ENCODE measurements at places on chromosomes 4 and X.

DNA sequence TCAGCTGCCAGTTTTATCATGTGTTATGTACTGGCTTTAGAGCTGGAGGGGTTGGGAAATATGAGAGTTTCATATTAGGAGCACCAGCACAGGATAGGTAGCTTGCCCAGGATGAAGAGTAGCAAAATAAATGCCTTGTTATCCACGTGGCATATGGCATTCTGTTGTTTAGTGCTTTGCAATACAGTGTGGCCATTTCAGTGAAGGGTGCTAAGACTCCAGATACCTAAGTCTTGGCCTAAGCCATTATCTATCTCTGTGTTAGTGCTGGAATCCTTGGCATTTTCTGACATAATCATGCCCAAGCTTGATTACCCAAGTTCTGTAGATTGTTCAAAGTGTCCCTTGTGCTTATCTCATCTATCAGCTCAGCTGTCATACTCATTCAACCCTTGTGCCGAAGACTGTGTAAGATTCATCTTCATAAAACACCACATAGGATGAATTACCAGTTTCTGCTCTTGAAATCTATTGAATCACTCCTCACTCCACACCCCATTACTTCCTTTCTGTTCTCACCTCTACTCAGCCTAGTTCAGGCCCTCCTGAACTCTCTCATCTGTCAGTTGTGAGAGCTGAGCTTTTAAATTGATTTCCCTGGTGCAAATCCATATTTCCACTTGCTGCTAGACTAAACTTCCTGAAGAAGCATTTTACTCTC is 73.5 kb downstream of the CLCN5 start:
- no peak for DNase-seq

DNA sequence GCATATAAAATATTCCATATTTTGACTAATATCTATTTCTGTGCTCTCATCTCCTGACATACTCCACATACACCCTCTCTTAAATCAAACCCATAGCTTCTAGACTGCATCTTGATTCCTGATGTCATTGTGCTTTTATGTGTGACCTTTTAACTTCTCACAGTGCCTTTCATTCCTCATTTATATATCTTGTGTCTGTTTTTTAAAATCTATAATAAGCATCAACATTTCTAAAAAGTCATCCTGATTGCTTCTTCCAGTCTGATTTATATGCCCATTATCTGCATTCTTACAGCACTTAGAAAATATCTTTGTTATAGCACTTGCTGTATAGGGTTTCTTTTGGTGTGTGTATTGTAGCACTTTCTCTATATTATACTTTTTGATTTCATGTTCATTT is 190.1 kb upstream of the ITM2A start:
- DNase-seq, result no peak

DNA sequence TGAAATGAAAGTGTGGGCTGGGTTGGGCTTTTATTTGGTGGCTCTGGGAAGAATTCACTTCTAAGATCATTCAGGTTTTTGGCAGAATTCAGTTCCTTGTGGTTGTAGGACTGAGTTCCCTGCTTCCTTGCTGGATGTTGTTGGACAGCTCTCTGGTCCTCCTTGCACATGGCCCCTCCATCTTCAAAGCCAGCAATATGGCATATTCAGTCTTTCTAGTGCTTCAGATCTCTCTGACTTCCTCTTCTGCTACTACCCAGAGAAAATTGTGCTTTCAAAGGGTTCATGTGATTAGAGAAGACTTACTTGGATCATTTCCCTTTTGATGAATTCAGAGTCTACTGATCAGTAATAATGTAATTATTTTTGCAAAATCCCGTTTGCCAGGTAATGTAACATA is 12.8 kb upstream of the IGFBP7 start:
- no peak for DNase-seq

- DNase-seq, result no peak
These were observed 246.7 kb downstream of the PALLD start for GRCh38 chr4:168743601-168744000.

DNA sequence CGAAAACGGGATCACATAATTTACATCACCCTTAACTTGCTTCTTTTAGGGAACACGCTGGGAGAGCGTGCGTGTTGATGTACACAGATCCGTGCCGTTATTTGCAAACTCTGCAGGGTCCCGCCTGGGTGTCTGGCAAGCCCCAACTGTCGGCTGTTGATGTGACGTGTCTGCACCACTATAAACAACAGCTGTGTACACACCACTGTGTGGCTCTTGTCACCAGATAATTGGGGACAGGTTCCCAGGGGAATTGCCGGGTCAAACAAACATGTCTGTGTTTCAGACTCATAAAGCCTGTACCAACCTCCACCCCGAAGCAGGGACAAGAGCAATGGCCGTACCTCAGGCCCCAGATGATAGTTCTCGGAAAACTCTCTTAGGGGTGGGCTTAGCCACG is 105.0 kb upstream of the AFAP1 start:
- DNase-seq, result no peak

DNA sequence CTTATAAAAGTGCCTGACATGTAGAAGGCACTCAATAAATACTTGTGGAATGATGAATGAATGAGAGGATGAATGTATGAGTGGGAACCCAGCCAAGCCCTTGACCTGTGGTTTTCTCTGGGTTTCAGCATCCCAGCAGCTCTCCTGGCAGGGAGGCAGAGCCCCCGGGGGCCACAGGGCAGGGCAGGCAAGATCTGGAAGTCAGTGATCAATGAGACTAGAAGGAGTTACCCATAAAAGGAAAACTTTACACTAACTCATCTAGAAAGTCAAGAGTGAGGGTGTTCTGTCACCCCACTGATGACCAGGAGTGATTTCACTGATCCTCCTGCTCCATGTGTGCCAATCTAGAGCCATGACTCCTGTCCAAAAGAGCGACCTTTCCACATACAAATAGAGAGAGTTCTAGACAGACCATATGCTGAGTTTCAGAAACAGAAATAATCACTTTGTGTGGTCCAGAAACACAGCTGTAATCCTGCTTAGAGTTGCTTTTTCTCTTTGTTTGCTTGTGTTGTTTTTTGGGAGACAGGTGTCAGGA is 37.4 kb downstream of the MGARP start:
- DNase-seq, result no peak

- DNase-seq, result no peak
These were observed 22.4 kb upstream of the ARMCX4 start for GRCh38 chrX:101462892-101463291.

GRCh38 chr4:25299476-25300203 is 12.9 kb upstream of the ZCCHC4 start:
- DNase-seq, result no peak

DNA sequence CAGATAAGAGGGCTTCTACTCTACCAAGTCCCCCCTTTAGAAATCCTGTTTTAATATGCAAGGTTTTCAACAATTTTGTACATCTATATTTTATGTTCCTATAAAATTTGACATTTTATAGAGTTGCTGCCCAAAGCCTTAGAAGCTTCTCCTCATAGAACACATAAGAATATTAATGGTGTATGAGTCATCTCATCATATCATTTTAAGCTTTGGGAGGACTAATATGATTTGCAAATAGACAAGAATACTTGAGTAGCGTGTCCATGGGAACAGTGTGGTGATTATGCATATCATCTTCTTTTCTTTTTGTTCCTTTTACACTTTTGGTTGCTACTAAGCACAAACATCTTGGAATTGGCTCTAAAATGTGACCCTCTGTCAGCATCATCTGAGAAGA is 56.7 kb upstream of the HUWE1 start:
- no peak for DNase-seq

DNA sequence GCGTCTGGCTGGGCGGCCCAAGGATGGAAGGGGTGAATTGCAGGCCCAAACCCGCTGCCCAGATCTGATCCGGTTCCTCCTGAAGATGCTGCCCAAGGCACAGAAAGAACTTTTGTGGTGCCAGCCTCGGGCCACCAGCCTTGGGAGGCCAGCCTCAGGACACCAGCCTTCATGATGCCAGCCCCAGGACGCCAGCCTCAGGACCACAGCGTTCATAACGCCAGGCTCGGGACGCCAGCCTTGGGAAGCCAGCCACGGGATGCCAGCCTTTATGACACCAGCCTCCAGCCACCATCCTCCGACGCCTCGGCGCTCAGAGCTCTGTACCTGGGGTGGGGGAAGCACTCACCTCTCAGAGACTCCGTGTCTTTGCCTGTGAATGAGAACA is 107.8 kb downstream of the ADRA2C start:
- no peak for DNase-seq

- DNase-seq, result no peak
These were observed 17.4 kb downstream of the ZFYVE28 start for GRCh38 chr4:2400841-2401609.

GRCh38 chr4:71377561-71377960 is 38.7 kb downstream of the SLC4A4 start:
- no peak for DNase-seq

DNA sequence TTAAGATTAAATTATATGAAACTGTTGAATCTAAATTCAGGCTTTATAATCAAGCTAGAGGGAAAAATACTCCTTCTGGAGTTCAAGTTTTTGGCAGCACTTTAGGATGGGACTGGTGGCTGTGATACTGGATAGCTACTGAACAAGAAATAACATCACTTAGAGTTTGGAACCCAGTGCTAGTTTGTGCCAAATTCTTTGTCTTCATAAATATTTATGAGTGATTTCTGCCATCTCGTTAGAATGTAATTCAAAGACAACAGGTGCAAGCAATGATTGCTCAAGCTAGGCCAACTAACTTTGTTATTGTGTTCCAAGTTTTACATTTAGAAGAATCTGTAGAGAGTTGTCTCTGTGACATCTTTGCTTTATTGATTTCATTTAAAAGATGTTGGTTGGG is 417.9 kb downstream of the FAT4 start:
- DNase-seq, result no peak

DNA sequence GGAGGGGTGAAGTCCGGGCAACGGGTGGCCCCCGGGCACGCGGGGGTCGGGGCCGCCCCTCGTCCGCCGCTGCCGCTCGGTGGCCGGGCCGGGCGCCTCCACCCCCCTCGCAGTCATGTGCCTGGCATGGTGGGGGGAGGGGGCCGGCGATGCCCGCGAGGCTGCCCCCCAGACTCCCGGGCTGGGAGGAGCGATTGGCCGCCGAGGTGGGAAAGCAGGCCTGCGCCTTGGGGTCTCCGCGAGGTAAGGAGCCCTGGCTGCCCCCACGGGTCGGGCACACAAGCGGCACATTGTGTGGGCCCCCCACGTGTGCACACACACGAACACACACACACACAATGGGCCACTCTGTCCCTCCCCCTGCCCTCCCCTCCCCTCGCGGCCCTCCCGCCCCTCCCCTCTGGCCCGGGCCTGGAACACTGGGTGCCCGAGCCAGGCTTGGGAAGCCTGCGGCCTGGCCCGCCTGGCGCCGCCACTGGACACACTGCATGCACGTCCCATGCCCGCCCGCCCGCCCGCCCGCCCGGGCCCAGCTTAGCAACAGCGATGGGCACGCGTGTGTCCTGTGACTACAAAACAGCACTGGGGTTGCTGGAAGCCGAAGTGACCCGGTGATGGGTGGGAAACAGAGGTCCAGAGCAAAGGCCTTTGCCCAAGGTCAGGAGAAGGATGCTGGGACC is 1.3 kb downstream of the SLC6A8 start:
- no peak for DNase-seq

DNA sequence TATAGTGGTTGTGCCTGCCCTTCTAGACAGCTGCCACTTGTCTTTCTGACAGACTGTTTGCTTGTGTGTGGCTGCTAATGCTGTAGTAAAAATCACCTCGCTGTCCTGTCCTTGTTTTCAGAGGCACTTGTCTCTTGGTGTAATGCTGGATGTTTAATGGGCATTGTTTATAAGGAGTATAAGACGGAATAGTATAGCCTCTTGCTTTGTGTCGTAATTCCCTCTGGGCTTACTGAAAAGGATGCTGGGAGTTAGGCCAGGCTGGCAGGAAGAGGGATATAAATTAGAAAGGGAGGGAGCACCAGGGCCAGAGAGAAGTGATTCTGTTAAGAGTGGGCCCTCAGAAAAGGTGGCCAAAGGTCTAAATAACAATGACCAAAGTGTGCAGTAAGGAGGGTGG is 29.0 kb downstream of the NHS start:
- DNase-seq, result no peak

- DNase-seq, result no peak
These were observed 142.8 kb upstream of the KCNIP4 start for GRCh38 chr4:22091352-22091717.

DNA sequence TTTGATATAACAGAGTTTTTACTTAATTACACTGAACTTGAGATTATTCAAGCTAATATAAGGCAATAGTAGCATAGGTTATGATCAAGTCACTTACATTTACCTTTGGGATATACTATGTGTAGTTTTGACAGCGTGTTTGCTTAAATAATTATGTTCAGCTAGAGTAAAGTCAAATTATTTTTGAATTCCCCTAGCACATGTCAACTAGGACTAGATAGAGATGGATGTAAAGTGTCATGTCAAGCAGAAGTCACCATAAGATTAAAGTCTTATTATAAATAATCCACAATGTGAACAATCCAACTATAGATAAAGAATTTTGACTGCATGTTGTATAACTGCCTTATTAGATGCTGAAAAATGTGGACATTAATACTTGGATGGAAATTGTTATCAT is 665.2 kb downstream of the GRID2 start:
- DNase-seq, result no peak

GRCh38 chr4:125784741-125785140 is 470.0 kb downstream of the FAT4 start:
- DNase-seq, result no peak

DNA sequence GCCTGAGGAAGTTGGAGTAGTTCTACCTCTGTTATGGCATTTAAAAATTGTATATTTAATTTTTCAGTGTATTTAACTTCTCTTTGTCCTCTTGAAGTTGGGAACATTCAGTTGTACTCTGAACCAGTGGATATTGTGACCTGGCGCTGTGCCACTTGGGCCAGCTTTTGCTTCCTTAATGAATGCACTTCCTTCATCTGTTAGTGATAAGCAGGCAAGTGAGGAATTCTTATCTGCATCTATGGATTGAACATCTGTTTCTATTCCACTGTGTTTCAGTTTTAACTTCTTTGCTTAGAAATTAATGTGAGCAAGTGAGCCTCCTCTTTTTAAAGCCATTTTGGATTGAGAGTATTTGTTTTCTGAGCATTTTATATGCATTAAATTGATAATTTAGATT is 128.3 kb downstream of the UCHL1 start:
- DNase-seq, result no peak

GRCh38 chr4:34043131-34043530 is 2201.2 kb downstream of the ARAP2 start:
- no peak for DNase-seq
